ENCODE measurements at places on chromosomes 2 and 18.

GRCh38 chr2:159637240-159637639, 20.9 kb upstream of the BAZ2B start:
- no peak for DNase-seq

DNA sequence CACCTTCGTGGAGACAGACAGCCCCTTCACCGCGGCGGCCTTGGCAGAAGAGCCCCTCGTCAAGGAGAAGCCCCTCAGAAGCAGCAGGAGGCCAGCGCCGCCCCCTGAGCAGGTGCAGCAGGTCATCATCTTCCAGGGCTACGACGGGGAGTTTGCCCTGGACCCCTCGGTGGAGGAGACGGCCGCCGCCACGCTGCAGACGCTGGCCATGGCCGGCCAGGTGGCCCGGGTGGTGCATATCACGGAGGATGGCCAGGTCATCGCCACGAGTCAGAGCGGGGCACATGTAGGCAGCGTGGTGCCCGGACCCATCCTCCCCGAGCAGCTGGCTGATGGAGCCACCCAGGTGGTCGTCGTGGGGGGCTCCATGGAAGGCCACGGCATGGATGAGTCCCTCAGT, 145.7 kb downstream of the PTGR3 start:
- no peak for DNase-seq

DNA sequence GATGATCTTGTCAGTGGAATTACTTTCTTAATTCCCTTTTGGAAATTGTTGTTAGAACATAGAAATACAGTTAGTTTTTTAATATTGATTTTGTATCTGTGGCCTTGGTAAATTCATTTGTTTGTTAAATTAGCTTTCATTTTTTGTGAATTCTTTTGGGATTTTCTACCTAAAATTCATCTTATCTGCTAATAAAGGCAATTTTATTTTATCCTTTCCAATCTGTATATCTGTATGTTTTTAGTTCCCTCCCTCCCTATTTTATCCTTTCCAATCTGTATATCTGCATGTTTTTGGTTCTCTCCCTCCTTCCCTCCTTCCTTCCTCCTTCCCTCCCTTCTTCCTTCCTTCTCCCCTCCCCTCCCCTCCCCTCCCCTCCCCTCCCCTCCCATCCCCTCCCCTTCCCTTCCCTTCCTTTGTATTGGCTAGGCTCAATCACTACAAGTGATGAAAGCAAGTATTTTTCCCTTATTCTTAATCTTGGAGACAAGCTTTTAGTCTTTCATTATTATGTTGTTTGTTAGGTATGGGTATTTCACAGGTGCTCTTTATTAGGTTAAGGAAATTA, 244.4 kb downstream of the ALK start:
- no peak for DNase-seq

DNA sequence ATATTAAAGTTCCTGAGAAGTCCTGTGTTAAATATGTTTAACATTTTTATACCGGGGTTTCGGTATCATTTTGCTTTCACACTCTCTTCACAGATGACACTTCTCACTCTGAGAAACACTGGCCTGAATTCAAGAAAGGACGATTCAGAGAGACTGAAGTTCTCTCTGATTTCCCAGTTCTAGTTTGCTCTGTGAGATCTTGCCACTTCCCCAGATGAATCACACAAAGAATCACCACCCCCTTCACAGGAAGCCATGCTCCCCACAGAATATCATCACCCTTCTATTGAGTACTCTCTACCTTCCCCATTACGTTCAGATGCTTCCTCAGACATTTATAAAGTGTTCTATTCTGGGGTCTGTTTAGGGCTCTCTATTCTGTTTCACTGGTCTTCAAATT, 16.1 kb upstream of the CD207 start:
- peak; percentile 43 for DNase-seq

GRCh38 chr2:21501376-21502027, 377.7 kb downstream of the TDRD15 start:
- DNase-seq: no peak

GRCh38 chr2:10425699-10426098, 22.4 kb downstream of the ODC1 start:
- DNase-seq: no peak

GRCh38 chr2:150759106-150759505, 271.6 kb upstream of the RND3 start:
- DNase-seq: no peak

DNA sequence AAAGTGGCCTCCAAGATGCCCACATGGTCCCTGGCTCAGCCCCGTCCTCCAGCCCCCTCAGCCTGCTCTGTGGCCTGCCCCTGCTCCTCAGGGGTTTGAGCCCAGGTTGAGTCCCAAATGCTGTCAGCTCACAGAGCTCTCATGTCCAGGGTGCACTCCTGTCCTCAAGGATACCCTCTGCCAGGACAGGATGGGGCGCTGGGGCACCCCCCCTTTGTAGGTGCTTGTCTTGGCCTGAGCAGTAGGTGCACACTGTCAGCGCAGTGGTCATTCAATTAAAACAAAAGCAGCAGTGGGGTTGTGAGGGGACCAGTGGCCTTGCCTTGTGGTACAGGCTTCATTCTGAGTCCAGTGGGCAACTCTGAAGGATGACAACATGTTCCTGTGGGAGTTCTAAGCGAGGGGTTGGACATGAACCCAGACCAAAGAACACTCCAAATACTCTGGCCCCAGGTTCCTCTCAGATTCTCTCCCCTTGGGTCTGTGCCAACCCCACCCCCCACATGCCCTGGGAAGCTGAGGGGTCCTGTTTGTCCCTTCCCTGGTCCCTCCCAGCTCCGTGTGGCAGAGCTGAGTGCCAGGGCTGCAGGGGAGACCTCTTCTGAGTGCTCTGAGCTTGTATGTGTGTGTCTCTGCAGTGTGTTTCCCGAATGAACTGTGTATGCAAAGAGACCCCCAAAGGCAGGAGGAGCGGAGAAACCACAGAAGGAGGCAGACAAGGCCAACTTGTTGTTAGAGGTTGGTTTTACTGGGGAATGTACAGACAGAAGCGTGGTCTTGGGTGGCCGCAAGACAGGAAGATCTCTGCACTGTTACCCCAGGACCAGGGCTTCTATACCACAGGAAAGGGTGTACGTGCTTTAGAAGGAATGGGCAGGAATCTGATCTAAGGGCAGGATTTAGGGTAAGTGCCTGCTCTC, 155.6 kb upstream of the HS6ST1 start:
- DNase-seq: peak; percentile 48

DNA sequence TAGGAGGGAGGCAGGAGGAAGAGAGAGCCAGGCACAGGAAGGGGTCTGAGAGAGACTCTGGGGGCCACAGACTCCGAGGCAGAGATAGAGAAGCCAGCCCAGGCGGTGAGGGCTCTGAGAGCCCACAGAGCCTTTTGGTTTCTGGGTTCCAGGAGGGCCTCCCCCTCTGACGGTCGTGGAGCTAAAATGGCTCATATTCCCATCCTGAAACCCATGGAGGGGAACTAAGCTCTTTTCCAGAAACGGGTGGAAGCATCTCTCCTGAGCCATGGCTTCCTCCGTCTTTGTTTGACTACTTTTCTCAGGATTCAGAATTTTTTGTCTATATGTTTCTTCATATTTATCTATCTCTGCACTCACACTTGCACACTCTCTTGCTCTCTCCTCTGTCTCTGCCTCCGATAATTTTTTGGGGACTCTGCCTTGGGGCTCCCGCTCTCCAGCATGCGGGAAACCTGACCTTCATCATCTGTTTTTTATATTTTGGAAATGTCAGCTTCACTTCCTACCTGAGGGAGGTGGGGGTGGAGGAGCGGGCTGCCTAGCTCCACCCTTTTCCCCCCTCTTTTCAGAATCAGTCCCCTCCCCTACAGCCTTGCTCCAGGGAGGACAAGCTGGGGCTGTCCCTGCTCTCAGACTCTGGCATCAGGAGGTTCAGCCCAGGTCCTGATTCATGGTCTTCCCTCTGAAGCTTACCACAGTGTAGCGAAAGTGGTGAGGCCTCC, 5.0 kb upstream of the PKDCC start:
- DNase-seq: no peak
